ENCODE measurements at places on chromosomes 6 and 20. TPM values are rescaled to one million over a fixed set of nuclear protein-coding genes. Genes with fewer than 3 reads are reported as not detected.

GRCh38 chr20:11492846-11493245 lies 424.8 kb upstream of the BTBD3 start:
- no peak for DNase-seq

DNA sequence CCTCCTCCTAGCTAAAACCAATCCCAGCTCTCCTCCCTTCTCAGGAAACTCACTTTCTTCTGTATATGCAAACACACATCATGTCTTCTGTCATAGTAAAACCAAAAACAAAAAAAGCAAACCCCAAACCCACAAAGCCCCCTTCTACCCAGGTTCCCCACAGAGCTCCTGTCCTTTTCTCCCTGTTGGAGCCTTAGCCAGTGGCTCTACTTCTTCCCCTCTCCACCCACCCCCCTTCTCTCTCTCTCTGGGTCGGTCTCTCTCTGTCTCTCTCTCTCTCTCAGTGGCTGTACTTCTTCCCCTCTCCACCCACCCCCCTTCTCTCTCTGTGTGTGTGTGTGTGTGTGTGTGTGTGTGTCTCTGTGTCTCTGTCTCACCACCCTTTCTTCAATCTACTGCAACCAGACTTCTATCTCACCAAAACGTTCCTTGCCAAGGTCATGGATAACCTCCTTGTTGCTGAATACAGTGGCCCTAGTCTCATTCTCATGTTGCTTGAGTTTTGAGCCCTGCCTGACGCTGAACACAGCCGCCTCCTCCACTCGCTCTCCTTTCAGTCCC lies 8.7 kb upstream of the OSER1 start:
- no peak for DNase-seq

GRCh38 chr6:160031871-160032270 lies 63.0 kb downstream of the IGF2R start:
- no peak for DNase-seq

GRCh38 chr20:62246872-62247652 lies 8.7 kb downstream of the OSBPL2 start:
- no peak for DNase-seq

- DNase-seq: no peak
These were observed 168.2 kb upstream of the FOXQ1 start for GRCh38 chr6:1143655-1144054.

DNA sequence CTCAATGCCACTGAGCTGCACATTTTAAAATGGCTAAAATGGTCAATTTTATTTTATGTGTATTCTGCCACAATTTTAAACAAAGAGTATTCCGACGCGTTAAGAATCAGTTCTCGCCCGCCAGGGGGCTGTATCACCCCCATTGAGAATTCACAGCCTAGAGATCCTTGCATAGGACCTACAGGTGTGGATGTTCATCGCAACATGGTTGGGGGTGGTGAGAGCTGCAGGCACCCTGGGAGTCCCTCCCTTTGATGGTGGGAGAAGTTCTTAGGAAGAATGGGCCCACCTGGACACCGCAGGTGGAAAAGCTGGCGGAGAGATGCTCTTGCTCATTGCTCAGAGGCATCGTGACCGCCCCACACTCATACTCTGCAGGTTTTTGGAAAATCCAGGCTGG lies 63.5 kb downstream of the SLC2A10 start:
- DNase-seq: no peak

GRCh38 chr6:18080544-18080943 lies 41.9 kb downstream of the NHLRC1 start:
- no peak for DNase-seq

GRCh38 chr6:111692327-111693164 lies 86.9 kb upstream of the TRAF3IP2 start:
- DNase-seq: peak; percentile 59

GRCh38 chr6:82458147-82458546 lies 94.5 kb downstream of the TPBG start:
- no peak for DNase-seq

- DNase-seq: peak; percentile 46
These were observed 12.8 kb upstream of the DNAAF9 start for GRCh38 chr20:3420211-3420707.

GRCh38 chr6:92967362-92967761 lies 452.0 kb downstream of the EPHA7 start:
- no peak for DNase-seq

GRCh38 chr6:166341464-166341863 lies 881 bp downstream of the SFT2D1 start:
- no peak for DNase-seq

DNA sequence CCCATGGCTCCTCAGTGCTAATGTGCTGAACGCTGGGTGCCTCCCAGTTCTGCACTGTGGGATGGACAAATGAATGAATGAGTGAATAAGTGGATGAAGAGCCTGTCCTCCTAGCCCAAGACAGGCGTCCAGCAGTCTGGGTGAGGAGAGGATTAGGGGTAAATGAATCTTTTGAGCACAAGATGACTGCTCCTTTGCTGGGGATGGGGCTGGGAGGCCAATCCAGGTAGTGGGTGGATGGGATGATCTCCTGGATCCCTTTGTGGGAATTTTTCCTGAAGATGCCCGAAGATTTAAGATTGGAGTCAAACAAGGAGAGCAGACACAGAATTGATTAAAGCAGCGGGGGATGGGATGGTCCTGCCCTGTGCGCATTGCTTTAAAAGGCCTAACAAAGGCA lies 65.3 kb upstream of the MLN start:
- no peak for DNase-seq

- no peak for DNase-seq
These were observed 1.1 kb upstream of the APOBEC2 start for GRCh38 chr6:41051873-41052272.

GRCh38 chr6:36712816-36713215 lies 15.2 kb downstream of the RAB44 start:
- no peak for DNase-seq

DNA sequence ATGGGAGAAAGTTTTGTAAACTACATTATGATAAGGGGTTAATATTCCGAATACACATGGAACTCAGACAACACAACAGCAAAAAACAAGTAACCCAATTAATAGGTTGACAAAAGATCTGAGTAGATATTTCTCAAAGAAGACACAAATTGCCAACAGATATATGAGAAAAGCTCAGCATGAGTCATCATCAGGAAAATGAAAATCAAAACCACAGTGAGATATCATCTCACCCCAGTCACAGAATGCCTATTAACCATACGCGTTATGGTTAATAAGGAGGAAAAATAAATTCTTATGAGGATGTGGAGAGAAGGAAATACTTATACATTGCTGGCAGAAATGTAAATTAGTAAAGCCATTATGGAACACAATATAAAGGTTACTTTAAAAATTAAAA lies 695.0 kb downstream of the COL12A1 start:
- DNase-seq: no peak

DNA sequence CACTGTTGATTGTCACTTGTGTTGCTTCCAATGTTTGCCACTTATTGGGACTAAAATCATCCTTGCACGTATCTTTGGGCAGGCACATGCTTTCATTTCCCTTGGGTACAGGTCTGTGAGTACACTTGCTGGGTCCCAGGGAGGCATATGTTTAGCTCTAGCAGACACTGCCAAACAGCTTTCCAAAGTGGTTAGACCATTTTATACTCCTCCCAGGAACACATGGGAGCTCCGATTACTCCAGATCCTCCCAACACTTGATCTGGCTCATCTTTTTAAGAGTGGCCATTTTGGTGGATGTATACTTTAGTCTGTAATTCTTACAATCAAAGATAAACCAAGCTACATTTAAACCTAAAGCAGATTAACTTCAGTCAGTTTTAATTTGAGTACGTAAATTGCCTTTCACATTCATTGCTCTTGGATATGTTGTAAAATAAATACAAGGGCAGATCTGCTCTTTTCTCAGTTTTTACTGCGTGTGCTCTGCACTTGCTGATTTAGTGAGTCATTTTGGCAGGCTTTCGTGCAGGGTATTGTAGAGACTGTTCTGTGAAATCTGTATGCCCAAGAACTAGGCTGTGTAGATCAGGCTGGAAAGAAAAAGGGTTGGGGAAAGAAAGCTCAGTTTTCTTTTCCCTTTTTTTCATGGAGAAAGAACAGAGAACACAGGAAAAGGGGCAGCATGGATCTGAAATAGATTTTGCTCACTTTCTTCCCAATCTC lies 19.5 kb downstream of the SLC22A1 start:
- no peak for DNase-seq

DNA sequence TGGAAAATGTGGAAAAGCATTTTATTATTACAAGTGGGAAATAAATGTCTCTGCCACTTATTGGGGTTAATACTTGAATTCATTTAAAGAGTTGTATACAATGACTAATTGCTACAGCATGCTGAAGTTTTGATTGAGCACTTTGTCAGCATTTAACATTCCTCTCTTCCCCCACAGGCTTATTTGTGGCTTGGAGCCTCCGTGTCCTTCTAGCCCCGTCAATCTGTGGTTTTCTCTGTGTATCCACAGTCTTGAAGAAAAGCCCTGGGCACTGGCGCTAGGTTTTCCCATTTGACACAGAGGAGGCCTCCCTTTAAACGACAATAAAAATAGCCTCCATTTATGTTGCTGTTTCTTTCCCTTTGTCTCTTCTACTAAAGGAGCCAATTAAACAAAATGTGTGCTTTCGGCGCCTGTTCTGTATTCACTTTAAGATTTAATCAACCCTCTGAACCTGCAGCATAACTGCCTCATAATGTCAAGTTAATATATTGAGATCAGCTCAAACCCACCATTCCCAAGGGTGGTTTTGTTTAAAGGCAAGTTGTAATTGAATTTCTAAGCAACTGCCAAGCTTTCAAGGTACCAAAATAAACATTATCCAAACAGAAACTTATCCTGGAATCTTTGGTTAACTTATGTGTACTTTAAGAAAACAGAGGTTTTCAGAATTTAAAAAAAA lies 326.6 kb upstream of the RNF24 start:
- no peak for DNase-seq

DNA sequence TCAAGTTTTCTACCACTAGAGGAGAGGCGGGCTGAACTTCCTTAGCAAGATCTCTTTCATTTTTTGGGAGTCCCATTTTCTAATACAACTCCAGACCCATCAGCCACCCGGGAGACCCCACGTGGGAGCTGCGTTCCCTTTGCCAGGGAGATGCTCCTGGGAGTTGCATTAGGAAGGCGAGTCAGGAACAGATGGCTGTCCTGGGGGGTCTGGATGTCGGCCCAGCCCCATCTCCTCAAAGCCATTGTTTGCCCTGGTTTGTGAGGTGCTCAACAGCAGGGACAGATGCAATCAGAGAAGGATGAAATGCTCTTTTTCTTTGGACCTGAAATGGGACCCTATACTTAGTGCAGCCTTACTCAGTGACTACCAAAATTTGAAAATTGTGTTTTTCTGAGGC lies 39.4 kb downstream of the CARMIL1 start:
- no peak for DNase-seq

DNA sequence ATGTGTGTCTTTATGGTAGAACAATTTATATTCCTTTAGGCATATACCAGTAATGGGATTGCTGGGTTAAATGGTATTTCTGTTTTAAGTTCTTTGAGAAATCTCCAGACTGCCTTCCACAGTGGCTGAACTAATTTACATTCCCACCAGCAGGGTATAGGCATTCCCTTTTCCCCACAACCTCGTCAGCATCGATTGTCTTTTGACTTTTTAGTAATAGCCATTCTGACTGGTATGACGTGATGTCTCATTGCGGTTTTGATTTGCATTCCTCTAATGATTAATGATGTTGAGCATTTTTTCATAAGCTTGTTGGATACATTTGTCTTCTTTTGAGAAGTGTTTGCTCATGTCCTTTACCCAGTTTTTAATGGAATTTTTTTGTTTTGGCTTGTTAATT lies 5.3 kb upstream of the TASP1 start:
- no peak for DNase-seq

DNA sequence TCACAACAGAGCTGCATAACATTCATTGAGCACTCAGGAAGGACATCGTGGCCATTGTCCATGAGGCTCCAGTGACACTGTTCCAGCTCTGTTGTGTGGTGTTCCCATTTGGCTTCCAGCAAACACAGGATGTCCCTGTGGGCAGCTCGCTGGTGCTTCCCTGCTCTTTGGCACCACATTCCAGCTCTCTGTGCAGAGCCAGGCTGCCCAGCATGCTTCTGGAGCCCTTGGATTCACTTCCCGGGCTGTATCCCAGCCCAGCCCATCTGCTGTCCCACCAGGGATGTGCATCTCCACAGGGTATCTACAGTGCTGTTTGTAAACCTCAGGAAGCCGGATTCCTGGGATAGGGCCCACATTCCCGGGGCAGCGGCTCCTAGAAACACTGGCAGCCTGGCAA lies 57.2 kb downstream of the CTCFL start:
- no peak for DNase-seq

- no peak for DNase-seq
These were observed 393.7 kb downstream of the UTRN start for GRCh38 chr6:144678844-144679243.

GRCh38 chr20:38569747-38570525 lies 11.1 kb upstream of the ADIG start:
- DNase-seq: no peak

- DNase-seq: no peak
These were observed 43.1 kb downstream of the SLC17A5 start for GRCh38 chr6:73610444-73611275.

GRCh38 chr6:32472781-32473375 lies 33.2 kb downstream of the HLA-DRA start:
- no peak for DNase-seq

DNA sequence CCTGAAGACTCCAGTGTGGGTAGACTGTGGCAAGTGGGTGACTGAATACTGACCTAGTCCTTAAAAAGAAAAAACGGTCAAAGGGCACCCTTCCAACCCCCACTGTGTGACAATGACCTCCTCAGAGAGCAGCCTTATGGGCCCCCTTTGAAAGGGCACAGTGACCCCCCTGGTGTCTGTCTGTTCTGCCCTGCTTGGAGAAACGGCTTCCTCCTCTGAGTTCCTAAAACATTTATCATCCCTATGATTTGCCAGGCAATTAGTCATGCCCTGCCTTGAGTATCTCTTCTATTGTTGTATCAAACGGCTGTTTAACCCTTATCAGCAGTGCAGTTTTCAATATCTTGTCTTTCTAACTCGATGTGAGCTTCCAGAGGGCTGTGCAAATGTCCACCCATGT lies 21.0 kb upstream of the STX16 start:
- DNase-seq: no peak

- no peak for DNase-seq
These were observed 167.4 kb upstream of the BMP2 start for GRCh38 chr20:6599876-6600735.

DNA sequence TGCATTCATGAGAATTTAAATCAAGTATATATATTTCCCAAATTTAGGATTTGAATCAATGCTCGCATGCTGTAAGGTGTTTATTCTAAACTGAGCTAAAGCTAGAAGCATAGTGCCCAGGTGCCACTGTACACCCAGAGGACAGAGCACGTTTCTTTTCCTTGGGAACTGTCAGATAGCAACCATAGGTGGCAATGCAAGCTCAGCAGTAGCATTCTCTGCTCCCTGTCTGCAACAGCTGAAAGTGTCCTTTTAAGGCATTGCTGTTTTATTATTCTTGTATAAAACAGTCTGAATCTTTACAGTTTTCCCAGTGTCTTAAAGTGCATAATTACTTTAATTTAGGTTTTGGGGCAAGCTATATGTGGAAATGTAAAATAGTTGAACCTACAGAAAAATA lies 443.4 kb upstream of the MMS22L start:
- DNase-seq: no peak

ID4 gene
- total RNA-seq: 7.1 TPM

C6orf52 gene
- total RNA-seq: 1.8 TPM

PPDPF gene
- 564 TPM for total RNA-seq

TOX2 gene
- 3.4 TPM for total RNA-seq

SPTLC3 gene
- 9.7 TPM for total RNA-seq

NRSN1 gene
- 0.12 TPM for total RNA-seq

POM121L2 gene
- total RNA-seq: 0.11 TPM

CCN5 gene
- 2.8 TPM for total RNA-seq

FUT9 gene
- total RNA-seq: 0.03 TPM

Measured in left colon (tissue), 2 donors.